ENCODE measurements at places on chromosomes 6 and 20. TPM values are rescaled to one million over a fixed set of nuclear protein-coding genes. Genes with fewer than 3 reads are reported as not detected.
A peak's percentile ranks its signal among the peaks of the same experiment; 100 is the strongest.

- DNase-seq: no peak
Observed at GRCh38 chr6:26411751-26412150, 9.7 kb downstream of the BTN3A1 start.

DNA sequence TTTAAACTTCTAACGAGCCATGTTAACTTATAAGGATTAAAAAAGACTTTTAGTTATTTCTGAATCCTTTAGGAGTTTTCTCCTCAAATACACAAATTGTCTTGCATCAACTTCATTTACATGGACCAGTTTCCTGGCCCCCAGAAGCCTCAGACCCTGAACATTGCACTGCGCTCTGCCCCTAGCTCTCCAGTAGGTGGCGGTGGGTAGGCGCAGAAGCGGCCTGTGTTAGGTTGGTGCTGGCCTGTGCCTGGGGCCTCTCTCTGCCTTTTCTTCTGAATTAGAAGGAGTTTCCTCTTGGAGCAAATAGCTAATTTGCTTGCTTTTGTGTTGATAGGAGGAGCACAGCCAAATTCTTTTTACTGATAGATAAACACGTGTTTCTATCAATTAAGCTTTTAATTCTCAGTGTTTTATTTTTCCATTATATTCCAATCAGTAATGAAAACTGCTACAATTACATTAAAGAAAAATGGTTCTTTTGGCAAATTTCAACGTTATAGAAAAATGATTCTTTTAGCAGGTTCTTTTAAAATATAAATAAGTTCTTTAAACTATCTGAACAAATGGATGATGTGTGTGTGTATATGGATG is 44.4 kb downstream of the DTD1 start:
- DNase-seq: peak; percentile 53

- DNase-seq: no peak
Observed at GRCh38 chr6:83270971-83271719, 78.0 kb downstream of the RWDD2A start.

DNA sequence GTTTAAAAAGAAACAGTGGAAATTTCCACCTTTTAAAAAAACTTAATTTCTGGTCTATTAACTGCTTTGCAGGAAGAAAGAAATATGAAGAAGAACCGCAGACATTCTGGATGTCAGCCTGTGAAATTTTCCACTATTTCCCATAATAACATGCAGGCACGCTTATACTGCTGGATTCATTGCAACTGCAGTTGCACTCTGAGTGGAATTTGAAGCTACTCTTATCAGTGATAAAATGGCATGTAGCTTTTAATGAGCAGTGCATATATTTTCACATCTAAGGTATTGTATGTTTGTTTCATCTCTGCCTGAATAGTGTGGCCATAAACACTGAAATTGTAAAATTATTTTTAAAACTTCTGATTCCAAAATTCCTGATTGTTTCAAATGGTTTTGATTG is 28.2 kb downstream of the NCOA3 start:
- no peak for DNase-seq

DNA sequence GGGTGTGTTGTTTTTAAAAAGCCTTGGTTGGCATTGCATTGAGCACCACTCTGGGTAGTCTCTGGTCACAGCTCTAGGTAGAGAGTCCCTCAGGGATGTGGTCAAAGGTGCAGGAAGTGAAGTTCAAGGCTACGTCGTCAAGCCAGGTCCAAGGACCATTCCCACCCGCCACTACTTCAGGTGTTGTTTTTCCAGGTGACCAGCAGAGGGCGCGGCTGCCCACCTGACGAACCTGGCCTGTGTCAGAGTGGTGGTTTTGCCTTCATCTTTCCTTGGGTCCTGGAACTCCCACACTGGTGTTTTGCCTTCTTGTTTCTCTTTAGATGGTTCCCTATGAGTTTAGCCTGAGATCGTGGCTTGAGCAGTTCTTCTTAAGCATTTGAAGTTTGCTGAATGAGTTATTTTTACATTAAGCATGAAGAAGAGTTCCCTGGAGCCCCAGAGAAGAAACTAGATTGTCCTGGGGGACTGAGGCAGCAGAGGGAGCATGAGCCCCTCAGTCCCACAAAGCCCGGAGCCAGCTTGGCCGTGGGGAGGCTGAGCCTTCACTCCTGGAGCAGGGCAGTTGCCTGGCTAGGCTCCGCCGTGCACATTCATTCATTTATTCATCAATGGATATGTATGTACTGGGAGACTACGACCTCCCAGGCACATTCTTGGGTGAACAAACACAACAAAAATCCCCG is 5.6 kb upstream of the PHACTR3 start:
- DNase-seq: peak; percentile 86

The COL10A1 gene
- total RNA-seq: not detected

The HLA-DRB5 gene
- total RNA-seq: not detected

The ANGPT4 gene
- not detected for total RNA-seq

The ZNF165 gene
- total RNA-seq: 2.7 TPM

The LPA gene
- not detected for total RNA-seq

Data from G401 (cell line).